ENCODE measurements at places on chromosomes 7 and 10.

DNA sequence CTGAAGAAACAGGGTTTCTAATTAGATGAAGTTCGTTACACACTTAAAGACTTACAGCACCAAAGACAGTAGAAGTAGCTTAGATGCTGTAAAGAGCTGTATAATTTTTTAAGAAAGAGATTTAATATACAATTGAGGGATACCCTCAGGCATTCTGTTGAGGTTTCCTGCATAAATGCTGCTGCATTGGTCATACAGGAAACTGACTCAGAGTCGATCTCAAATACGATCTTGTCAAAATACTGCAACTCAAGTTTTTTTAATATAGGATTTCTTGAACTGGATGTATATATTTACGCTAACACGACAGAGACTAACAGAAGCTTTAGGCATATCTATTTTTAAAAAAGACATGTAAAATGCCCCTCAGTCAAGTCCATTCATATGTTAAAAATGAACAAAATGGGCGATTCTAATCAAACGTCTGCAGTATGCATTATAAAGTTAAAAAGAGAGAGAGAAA lies 2.4 kb upstream of the ARID5B start:
- no peak for DNase-seq

- no peak for DNase-seq
Measured at GRCh38 chr10:84176351-84176750, 2.8 kb downstream of the GPR15LG start.

DNA sequence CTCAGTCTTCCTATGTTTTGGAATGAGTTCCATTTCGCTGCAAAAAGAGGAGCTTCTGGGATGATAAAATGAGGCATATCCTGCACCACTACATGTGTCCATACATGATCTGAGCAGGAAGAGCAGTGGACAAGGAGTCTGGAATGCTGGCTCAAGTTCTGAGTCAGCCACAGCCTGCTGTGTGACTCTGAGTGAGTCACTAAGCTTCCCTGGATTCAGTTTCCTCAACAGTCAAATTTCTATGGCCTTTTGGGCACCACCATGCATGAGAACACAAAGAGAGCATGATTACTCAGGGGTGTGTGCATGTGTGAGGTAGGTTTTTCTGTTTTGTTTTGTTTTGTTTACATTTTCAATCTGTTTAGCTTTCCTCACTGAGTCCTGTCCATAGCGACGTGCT lies 254.6 kb downstream of the ANKRD30A start:
- no peak for DNase-seq

DNA sequence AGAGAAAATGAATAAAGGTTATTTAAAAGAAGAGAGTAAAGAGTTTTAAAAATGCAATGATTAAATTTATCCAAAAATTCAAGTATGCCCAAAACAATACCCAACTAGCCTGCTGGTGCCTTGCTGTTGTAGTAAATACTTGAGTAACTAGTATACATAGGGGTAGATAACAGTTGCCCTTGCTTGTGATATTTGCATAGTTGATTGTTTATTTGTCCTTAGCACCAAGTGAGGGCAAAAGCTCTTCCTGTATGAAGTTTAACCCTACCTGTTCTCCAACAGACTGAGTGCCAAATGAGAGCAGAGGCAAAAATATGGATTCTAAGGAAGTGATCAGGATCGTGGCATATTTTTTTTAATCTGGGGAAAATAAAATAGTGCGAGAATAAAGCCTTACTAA lies 85.0 kb downstream of the PTN start:
- no peak for DNase-seq

- no peak for DNase-seq
Measured at GRCh38 chr10:29248158-29248557, 40.7 kb upstream of the LYZL1 start.

- no peak for DNase-seq
Measured at GRCh38 chr10:36464291-36464690, 661.1 kb upstream of the ANKRD30A start.

GRCh38 chr7:85074992-85075391 lies 111.9 kb downstream of the SEMA3D start:
- DNase-seq: no peak

DNA sequence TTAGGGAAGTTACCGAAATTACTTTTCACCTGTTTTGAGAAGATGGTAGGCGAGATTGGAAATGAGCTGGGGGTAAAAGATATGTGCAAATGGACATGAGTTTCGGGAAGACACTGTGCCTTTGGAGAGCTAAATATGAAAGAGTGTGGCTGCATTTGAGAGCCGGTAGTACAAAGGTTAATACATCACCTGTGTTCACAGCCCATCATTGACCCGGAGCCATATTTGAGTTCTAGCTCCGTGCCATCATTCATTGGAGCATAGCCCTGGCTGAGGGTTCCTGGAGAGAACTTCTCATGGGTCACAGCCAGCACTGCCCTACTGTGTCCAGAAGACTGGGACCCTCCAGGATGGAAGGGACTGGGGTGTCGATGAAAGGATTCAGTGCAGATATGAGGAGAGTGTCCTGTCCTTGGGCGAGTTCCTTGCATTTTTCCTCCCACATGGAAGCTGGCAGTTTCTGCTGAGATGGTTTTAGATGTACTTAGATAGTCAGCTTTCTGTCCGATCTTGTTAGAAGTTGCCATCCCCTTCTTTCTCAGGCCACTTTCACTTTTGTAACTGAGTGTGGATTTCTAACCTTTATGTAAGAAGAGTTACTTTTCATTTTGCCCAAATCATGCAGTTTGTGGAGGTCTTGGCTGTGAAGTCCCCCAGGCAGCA lies 138.8 kb downstream of the JCAD start:
- no peak for DNase-seq

- no peak for DNase-seq
Measured at GRCh38 chr7:147999962-148000361, 590.6 kb upstream of the C7orf33 start.
